GM12878 (cell line): ENCODE measurements at places on chromosomes 2 and 18.

DNA sequence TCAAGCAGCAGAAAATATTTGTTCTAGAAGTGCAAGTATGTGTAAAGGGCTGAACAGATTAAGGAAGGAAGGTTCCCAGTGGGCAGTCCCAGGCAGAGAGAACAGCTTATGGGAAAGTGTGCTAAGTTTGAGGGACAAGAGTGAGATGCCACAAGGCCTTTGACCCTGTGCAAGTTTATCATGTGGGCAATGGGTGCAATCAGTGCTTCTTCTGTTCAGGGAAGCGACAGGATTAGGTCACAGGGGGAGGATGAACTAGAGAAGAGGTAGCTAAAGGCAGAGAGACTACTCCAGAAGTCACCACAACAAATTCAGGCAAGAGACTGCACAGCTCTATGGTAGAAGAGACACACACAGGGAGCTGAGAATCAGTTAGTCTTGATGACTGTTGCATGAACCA is 44.3 kb downstream of the LPIN2 start:
- DNase-seq = no peak

- no peak for DNase-seq
These were observed 80.6 kb downstream of the TRABD2A start for GRCh38 chr2:84800194-84800805.

DNA sequence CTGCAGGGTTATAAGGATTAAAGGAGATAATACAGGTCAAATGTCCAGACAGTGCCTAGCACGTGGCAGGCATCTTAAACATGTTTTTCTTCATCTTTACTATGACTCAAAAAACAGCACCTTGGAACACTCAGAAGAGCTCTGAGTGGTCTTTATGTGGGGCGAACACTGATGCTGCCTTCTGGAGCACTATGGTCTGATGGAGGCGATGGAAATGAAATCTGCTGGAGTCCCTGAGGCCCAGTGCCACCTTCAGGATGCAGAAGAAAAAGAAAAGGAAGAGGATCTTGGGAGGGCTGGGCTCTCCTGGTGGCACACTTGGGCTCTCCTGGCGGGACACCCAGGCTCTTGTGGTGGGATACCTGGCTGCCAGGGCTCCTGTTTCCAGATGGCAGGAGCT is 171.8 kb downstream of the EIPR1 start:
- DNase-seq = no peak

- no peak for DNase-seq
These were observed 23.0 kb downstream of the INPP5D start for GRCh38 chr2:233082931-233083755.

DNA sequence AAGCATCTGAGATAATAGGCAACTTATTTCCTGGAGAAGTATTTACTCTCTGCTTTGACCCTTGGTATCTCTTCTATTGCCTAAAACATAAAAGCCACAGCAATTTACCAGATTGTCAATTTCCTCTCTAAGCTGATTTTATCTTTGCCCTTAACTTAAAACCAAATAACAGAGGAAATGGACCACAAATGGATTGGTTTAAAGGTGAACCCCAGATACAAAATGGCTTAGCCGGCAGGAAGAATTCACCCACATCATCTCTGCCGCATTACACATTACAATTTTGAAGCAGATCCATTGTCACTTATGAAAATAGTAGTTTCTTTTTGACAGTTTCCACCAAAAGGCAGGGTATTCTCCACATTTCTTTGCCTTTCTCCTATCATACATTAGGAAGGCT is 585.8 kb upstream of the CHAC2 start:
- DNase-seq = no peak

GRCh38 chr18:111306-112014 is 46.9 kb upstream of the USP14 start:
- no peak for DNase-seq

- no peak for DNase-seq
These were observed 198.5 kb downstream of the ZNF407 start for GRCh38 chr18:74796211-74796610.

GRCh38 chr18:10368456-10369453 is 85.7 kb upstream of the APCDD1 start:
- DNase-seq = no peak

GRCh38 chr2:14628901-14629300 is 3.6 kb upstream of the LRATD1 start:
- DNase-seq = no peak
